ENCODE measurements at places on chromosomes 2 and 18.
A peak's percentile ranks its signal among the peaks of the same experiment; 100 is the strongest.

DNA sequence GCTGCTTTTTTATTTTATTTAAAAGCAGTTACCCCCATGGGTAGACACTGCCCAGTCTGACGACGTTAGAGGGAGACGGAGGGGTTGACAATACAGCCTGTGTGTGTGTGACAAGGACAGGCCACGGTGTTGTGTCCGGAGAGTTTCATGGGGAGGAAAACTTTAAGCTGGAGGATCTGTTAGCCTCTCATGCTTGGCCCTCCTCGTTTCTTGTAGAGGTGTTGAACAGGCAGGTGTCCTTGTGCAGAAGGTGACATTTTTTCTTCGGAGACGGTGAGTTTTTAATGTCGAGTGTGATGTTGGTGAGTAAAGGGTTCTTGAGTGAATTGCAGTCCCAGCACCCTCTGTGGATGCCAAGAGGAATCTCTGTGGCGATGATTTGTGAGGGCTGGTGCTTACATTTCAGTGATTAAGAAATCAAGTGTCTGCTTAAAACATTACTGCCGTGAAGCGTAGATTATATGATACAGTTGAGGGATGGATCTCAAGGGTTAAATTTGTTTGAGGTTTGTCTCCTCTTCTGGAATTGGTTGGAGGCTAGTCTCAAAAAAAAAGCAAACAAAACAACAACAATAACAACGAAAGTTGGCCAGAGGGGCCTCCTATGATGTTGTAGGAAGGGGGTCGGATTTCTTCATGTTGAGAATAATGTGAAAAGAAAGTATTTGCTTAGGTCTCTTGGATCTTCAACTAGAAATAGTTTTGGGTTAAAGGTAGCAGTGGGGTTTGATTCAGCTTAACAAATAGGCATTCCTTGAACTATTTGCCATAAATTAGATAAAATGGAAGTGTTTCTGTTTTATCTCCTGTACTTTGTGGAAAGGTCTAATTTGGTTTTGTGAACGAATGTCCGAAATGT, 1.6 kb downstream of the NCOA1 start:
- peak; percentile 32 for DNase-seq

- DNase-seq: no peak
Measured at GRCh38 chr18:3651266-3651665, 201.3 kb downstream of the TGIF1 start.

- peak; percentile 24 for DNase-seq
Measured at GRCh38 chr2:177281400-177282180, 17.1 kb upstream of the NFE2L2 start.

DNA sequence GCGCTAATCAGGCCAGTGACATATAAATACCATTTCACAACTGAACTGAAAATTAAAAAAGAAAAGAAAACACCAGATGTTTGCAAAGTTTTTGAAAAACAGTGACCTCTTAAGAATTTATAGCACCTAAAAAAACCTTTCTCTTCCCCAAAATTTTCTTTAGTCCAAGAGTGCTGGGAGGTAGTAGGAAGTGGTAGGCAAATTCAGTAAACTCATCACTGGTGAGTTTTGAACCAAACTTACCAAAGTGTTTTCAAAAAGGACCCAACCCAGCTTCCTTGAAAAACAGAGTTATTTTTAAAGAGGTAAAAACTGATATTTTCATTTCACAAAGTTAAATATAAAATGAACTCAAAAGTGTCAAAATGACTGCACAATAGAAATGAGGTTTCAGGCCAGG, 90.4 kb downstream of the TMEM247 start:
- DNase-seq: no peak

DNA sequence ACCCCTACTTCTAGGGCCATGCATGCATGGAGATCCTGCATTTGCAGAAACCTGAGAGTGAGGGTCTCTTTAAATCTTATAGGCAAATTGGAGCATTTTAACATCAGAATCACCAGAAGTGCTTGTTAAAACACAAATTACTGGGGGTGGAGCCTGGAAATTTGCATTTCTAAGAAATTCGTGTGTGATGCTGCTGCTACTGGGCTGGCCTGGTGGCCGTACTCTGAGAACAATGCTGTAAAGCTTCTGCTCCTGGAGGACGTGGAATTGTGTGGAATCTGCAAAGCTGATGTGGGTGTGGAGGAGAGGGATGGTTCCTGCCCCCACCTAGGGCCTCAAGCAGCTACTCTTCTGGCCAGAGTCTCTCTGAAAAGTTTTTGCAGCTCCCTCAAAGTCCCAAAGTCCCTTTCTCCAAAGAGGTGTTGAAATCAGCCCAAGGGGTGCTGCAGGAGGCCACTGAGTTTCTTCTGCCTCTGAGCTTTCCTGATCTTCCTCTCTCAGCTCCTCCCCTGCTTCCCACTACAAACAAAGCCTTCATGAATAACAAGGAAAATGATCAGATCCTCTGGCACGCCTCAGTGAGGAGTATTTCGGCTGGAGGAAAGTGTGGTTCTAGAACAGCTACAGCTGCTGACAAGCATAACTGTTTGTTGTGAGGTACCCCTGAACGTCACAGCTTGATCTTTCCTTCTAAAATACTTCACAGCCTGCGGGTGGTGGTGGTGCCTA, 508.3 kb downstream of the CNTNAP5 start:
- DNase-seq: no peak

- DNase-seq: peak; percentile 63
Measured at GRCh38 chr2:127072396-127072795, 34.6 kb downstream of the BIN1 start.

DNA sequence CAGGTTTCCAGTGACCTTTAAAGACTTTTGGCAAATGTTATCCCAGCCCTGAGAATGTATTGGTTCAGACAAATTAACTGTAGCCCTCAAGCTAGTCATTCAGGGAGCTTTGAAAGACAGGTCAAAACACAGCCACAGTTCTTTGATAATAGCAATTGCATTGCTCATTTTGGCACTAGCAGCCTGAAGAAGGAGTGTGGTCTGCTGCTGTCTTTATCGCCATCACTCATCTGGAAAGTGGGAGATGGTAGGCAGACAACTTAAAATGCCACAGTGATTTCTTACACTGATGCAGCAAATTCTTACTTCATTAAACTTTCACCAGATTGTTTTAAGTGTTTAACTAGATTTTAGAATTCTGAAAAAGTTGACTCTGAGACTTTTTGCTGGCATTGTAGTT, 47.2 kb downstream of the DOK6 start:
- no peak for DNase-seq

GRCh38 chr2:44424211-44424610, 62.5 kb downstream of the CAMKMT start:
- no peak for DNase-seq

DNA sequence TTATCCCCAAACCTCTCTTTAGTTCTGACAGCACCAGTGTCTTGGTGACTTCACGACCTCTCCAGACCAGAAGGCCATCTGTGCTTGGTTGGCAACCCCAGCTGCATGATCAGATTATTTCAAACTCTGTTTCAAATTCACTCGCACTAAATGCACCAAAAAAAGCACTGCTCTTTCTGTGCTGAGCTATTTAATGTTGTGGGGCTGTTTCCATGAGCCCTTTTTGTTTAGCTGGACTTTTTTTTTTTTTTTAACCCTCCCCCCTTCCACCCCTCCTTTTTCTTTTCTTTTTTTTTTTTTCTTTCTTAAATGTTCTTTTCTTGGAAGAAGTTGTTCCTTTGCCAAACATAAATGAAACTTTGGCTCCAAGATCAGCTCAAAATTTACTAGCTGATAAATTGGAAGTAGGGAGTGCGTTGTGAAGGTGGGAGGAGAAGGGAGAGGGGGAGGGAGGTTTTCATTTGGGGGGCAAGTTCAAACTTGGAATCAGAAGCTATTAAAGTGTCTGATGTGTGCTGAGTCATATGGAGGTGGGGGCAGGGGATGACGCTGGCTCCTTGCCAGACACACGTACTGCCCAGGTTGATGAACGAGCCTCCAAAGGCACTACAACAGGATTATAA, 543.0 kb upstream of the TNP1 start:
- DNase-seq: no peak

- DNase-seq: no peak
Measured at GRCh38 chr18:22250591-22250996, 81.2 kb downstream of the GATA6 start.

DNA sequence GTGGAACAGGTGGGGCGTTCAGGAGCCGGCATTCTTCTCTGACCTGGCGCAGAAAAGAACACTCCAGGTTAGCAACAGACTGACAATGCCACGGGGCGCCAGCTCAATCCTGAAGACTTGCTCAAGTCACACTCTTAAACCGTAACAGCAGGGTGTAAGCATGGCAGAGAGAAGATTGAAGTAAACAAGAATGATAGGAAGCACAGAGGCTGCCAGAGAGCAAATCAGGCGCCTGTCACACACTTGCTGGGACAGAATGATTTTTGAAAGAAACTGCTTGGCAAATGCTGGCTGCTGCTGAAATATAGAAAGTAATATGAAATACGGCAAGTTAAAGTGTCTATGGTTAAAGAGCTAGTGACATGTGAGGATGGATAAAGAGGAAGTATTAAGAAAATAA, 80.5 kb downstream of the MEP1B start:
- no peak for DNase-seq

DNA sequence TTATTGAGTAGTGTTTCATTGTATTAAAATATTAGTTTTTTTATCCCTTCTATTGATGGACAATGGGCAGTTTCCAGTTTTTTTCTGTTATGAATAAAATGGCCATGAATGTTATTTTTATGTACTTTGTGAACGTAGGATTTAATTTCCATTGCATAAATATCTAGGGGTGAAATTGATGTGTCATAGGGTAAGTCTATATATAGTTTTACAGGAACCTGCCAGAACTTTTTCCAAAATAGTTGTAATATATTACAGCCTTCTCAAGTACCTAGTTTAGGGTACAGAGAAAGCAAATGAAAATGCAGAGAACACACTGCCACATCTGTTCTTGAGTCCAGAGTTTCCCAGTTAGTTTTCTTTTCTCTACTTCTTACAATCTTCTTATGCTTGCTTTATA, 378.6 kb downstream of the MEIS1 start:
- no peak for DNase-seq

DNA sequence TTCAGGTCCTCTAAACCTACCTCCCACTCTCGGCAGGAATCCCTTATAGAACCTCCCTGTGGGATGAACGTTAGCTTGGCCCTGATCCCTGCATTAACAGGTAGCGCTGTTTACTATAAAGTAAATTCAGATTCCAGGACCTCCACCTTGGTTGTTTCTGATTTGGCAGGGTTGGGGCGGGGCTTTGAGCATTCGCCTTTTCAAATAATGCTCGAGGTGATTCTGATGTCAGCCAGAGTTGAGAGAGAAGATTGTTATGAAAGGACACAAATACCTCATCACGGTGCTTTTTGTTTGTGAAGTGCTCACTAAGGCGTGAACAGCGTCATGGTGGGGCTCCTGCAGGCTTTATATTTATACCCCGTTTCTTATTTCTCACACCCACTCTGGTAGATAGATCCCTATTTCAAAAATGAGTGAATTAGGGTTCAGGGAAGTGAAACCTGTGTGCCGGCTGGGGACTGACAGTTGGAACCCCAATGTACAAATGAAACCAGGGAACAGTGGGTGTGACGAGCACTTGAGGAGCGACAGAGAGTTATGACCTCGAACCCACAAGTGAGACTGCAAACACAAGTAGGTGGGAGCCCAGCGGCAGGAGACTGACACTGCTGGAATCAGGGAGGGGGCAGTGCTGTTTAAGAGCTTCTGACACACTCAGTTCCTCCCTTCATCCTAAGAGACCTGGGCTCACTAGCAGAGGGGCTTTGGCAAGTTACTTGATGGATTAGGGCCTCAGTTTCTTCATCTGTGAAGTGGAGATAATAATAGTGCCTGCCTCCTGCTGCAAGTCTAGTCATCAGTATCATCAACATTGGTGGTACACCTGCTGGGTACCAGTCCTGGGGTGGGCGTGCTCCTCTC, 14.2 kb upstream of the CXCR4 start:
- DNase-seq: no peak

DNA sequence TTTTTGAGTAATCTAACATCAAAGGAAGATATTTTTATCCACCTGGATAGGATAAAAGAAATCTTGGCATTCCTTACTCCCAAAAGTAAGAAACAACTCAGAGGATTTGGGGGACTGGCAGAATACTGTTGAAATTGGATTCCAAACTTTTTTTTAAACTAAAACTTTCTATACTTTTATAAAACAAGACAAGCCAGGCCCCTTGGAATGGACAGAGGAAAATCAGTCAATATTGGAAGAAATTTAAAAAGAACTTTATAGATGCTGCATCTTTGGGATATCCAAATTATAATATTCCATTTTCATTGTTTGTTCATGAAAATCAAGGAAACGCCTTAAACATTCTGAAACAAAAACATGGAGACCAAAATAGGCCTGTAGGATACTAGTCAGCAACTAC, 147.6 kb upstream of the PIEZO2 start:
- no peak for DNase-seq

DNA sequence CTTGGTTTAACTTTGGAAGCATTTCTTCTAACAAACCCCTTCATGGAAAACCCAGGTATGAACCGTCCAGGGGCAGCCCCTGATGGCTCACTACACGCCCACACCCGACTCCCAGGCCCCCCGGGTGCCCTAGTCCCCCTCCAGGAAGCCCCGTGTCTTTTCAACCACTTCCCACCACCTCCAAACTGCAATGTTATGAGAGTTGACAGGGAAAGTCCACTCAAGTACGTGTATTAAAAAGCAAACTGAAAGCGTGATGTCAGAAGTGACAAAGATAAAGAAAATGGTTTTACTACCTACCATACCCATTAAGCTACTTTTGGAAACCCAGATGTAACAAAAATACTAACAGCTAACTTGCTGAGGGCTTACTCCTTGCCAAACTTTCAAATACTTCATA, 51.5 kb downstream of the L3MBTL4 start:
- no peak for DNase-seq

GRCh38 chr2:182941121-182941722, 74.8 kb upstream of the FRZB start:
- DNase-seq: no peak

DNA sequence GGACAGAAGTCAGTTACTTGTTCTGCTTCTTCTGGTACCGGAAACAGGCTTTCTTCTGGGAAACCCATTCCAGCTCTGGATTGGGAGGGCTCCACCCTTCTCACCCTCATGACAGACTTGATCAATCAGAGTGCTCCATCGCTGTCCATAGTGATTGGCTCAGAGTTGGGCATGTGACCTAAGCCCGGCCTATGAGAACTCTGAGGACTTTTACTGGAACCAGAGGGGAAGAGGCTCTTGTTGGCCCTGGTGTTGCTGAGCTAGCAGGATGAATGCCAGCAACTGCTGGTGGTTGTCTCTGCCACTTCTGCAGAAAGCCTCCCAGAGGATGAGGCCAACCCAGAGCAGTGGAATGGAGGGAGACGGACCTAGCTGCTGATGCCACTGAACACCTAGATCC, 33.3 kb downstream of the TMEM37 start:
- no peak for DNase-seq

DNA sequence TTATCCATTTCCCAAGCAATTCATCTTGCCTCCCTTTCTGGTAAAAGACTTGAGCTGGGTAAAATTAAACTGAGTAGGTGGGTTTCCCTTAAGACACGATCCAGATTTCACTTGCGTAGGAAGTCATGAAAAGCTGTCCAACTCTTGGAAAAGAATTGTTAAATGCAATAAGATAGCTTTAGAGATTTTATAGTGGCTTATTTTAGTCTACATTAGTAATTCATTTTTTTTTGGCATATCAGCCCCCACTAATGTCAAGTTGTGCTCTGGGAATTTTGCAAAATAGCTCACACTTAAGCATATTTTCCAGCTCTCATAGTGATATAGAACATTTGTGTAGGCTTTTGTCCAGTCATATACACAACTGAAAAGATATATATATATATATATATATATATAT, 344.7 kb upstream of the FIGN start:
- DNase-seq: no peak

- DNase-seq: no peak
Measured at GRCh38 chr2:100320547-100321178, 1.6 kb downstream of the LONRF2 start.
